NCI-H2029 (cell line): ENCODE measurements at places on chromosomes 7 and 10.
A peak's percentile ranks its signal among the peaks of the same experiment; 100 is the strongest.

GRCh38 chr7:73986158-73986631, 41.8 kb upstream of the ELN start:
- no peak for DNase-seq

DNA sequence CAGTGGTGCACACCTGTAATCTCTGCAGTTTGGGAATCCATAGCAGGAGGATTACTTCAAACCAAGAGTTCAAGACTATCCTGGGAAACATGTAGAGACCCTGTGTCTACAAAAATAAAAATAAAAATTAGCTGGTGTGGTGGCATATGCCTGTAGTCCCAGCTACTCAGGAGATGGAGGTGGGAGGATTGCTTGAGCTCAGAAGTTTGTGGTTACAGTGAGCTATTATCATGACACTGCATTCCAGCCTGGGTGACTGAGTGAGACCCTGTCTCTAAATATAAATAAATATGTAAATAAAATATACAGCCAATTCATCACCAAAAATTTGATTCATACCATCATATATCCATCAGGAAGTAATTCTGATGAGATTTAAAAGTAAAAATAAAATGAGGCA, 60.9 kb downstream of the ANKRD7 start:
- DNase-seq = no peak

- DNase-seq = peak; percentile 4
Measured at GRCh38 chr7:78329001-78329655, 530.6 kb downstream of the PHTF2 start.

GRCh38 chr10:61785473-61786105, 115.9 kb upstream of the ARID5B start:
- DNase-seq = no peak

DNA sequence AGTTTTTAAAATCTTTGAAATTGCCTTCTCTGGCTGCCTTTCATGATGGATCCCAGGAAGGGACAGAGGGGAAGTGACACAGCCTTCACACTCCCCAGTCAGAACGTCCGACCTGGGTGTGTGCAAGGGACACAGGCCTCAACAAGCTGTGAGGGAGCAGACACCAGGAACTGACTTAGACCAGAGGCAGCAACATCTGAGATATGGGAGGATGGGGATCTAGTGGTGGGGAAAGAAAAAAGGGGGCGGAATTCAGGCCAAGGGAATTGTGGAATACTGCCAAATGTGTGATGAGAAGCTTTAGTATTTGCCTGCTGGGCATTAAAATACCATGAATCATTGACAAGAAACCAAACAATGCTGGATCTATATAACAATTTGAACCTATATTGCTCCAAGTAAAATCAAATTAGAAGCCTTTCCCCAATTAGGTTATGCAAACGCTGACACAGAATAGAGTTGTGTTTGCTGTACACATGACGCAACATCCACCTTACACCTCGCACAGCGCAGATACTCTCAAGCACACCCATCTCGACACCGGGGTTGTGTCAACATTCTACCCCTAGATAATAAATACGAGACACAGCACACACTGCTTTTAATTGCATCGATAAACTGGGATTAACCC, 17.2 kb upstream of the MNX1 start:
- DNase-seq = peak; percentile 37

- DNase-seq = no peak
Measured at GRCh38 chr10:101745074-101745696, 30.7 kb downstream of the FGF8 start.

DNA sequence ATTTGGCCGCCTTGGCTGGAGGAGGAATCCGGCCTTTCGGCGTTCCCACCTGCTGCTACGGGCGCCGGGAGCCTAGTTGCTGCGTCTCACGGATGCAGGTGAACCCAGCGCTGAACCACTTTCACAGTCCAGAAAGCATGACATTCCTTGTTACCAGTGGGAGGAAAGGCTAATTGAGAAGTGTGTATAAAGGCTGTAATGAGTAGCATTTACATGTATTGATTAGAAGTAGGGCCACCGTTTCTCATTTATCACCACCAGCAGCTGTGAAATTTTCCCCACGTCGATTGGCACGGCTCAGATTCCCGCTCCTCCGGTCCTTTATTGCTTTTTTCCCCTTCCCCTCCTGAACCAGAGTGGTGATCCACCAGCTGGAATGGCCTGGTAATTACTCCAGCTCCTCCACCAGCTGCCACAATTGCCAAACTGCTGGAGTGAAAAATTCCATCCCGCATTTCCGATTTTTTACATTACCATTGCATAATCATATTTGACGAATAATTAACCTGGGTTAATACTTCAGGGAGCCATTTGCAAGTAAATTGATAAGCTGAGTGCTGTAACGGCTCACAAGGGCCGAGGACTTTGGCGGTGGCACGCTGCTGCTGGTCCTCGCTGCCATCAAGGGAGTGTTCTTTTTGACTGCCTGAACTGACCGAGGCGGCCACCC, 153.3 kb downstream of the POU6F2 start:
- DNase-seq = peak; percentile 46

- DNase-seq = no peak
Measured at GRCh38 chr10:15120523-15120922, 23.4 kb downstream of the RPP38 start.

GRCh38 chr7:22584179-22584578, 84.2 kb upstream of the STEAP1B start:
- DNase-seq = no peak

DNA sequence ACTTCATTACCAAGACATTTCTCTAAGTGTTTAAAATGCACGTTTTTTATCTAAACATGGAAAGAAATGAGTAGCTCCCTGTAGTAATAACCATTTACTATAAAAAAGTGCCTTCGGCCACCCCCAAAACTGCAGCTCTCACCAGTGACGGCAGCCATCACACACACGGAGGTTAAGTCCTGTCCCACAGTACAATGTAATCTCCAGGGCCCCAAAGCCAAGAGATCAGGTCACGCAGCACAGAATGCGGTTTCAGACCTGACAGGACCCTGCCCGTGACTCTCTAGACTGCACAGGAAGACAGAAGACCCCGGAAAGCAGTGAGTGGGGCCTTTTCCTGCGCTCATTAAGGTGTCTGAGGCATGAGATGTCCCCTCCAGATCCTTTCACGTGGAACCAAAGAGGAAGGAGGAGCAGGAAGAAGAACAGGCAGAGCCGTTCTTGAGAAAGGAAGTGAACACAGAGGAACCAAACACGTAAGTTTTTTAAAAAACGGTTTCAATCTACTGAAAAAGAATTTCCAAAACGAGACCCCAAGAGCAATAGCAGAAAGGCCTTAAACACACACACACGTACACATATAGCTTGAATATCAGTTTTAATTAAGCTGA, 125.7 kb downstream of the ZMYND11 start:
- DNase-seq = no peak

DNA sequence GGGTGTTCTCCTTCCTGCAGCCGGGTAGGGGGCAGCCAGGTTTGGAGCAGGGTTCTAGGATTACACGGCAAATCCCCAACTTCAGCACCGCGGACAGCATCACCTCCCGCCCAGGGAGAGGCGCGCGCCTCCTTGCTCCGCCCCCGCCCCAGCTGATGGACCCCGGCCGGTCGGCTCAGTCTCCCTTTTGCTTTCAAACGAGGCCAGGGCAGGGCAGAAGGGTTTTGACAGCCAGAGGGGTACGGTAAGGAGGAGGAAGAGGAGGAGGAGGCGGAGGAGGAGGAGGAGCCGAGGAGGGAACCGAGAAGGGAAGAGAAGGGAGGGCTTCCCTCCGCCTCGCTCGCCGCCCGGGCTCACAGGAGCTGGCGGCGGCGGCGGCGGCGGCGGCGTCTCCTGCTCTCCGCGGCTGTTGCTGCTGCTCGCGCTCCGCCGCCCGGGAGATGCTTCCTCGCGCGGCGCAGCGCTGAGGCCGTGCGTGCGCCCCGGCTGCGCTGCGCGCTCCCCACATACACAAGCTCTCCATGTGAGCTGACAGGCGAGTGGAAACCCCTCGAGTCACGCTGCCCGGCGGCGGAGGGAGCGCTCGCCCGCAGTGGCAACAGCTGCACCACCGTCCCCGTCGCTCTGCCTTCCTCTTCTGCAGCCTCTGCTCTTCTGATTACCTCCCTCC, 615 bp upstream of the CNTNAP2 start:
- peak; percentile 45 for DNase-seq

DNA sequence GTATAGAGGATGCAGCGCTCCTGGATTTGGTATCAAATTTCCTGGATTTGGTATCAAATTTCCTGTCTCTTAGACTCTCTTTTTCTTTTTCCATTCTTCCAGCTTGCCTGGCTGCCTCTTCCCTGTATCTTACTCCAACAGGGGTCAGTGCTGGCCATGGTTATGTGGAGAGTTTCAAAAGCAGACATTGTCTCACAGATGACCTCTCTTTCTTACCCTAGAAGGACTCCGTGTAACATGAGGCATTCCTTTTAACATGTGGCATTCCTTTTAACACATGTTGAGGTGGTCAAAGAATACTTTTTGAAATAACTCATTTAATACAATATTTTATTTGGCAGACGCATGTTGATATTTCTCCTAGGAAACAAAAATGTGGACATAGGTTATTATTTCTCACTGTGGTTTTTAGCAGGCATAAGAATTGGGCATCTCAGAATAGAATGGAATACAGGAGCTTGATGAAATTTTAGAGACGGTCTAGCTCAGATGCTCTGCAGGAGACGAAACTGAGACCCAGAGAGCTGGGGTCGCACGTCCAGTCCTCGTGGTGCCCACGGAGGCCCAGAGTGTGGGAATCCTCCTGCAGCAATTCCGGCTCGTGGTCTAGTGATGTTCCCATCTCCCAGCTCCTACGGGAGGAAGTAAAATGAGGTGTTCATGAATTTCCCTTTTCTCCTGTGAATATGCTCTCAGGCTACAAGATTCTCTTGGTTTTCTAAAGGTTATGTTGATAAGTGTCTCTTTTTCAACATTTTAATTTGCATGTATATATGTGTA, 59.6 kb upstream of the PITRM1 start:
- no peak for DNase-seq
